ENCODE measurements at places on chromosomes 12 and 14.

GRCh38 chr12:131402781-131403396, 308.0 kb upstream of the SFSWAP start:
- no peak for DNase-seq

GRCh38 chr14:33529787-33530757, 420.8 kb downstream of the EGLN3 start:
- DNase-seq = no peak

DNA sequence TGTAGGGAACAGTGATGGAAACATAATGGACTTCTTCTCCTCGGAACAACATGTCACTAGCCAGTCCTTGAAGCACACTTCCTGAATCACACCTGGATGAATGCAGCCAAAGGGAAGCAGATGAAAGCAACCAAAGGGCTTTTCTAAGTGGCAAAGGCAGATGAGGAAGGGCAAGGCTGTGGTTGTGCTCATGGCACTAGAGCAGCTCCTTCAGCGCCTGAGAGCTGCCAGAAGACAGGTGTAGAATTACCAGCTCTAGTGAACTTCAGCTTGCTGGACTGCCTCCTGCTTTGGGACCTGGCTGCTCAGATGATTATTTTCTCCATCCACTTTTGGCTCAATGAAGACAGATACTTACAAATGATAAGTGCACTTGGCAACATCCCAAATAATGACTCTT, 1372.1 kb upstream of the SEL1L start:
- DNase-seq = no peak

DNA sequence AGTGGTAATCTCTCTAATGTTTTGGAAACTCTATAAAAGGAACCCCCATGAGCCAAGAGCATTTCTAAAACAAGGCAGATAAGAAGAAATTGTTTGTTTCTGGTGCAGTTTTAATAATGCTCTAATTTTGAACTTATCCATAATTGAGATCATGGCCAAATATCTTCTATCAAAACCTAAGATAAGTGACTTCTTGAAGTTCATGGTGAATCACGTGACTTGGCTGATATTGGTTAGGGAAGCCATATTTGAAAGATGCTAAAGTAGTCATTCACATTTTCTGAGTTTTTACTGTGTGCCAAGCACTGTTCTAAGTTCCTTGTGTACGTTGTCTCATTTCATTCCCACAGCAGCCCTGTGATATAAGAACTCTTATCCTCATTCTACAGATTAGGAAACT, 157.9 kb downstream of the KICS2 start:
- no peak for DNase-seq

DNA sequence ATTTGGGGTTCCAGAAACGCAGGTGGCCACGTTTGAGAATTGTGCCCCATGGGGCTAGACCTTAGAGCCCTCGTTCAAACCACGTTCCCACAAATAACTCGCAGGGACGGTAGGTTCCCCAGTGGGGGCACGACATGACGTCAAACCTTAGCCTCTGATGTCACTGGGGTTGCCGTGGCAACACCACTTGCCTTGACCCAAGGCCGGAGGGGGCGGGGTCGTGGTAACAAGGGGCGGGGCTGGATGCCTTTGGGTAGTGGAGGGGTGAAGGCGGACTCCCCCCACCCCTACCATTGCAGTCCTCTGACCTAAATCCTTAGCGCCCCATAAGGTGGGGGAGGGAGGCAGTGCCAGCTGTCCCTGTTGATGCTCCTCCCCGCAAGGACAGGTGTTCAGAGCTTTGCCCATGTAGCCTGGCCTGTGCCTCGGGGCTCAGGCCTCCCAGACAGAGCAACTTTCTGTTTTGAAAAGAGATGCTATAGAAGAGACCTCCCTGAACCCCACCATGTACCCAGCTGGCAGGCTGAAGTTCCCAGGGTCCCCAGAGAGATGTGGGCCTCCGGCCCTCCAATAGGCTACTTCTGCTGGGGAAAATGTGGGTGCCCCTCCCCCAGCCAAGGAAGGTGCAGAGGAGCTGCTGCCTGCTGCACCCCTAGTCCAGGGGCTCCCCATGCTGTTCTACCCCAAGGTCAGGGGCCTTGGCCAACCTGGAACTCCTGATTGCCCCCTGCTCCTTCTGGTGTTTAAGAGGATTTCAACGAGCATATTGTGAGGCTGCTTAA, 1.9 kb downstream of the FAM222A start:
- no peak for DNase-seq

GRCh38 chr14:58484176-58484575, 56.7 kb downstream of the KIAA0586 start:
- DNase-seq = no peak

- DNase-seq = no peak
Observed at GRCh38 chr12:52054833-52055730, 3.8 kb downstream of the NR4A1 start.

GRCh38 chr12:51390457-51390856, 749 bp downstream of the GALNT6 start:
- DNase-seq = no peak

- DNase-seq = no peak
Observed at GRCh38 chr14:106174206-106174605, 647.8 kb downstream of the TMEM121 start.

DNA sequence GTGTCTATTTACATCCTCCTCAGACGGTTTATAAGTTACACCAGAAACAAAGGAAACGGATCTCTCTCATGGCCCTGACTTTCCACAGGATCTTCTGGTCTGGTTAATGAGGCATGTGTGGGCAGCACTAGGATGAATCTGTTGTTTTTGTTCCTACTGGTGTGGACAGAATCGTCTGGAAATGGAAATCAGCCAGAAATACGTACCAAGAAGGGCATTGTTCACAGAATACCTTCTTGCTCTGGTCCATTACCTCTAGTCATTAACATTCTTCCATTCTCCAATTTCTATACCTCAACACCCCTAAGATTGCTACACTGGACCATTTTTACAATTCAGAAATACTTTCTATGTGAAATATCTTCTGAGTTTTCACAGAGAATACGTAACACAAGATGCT, 86.0 kb downstream of the TPH2 start:
- no peak for DNase-seq

GRCh38 chr12:71686658-71687025, 760 bp downstream of the TMEM19 start:
- no peak for DNase-seq

GRCh38 chr12:65500091-65500900, 221.8 kb downstream of the MSRB3 start:
- DNase-seq = no peak

- no peak for DNase-seq
Observed at GRCh38 chr12:103441437-103442181, 54.2 kb downstream of the C12orf42 start.

DNA sequence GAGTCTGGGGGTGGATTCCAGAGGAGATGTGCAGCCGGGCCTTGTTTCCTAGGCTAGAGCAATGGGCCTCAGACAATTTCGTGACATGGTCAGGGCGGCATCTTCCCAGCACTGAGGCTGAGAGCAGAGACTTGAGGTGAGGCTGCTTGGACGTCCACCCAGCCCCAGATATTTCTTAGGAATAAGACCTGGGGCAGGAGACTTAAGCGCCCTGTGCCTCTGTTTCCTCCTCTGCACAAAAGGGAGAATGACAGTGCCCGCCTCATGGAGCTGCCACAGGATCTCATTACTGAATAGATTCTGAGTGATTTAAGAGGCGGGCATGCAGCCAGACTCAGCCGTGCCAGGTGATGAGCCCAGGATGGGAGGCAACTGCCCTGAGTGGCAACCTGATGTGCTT, 297.9 kb upstream of the SFSWAP start:
- no peak for DNase-seq

- DNase-seq = no peak
Observed at GRCh38 chr12:3436461-3437065, 54.4 kb upstream of the PRMT8 start.

- DNase-seq = no peak
Observed at GRCh38 chr12:24922090-24922489, 26.8 kb downstream of the BCAT1 start.

DNA sequence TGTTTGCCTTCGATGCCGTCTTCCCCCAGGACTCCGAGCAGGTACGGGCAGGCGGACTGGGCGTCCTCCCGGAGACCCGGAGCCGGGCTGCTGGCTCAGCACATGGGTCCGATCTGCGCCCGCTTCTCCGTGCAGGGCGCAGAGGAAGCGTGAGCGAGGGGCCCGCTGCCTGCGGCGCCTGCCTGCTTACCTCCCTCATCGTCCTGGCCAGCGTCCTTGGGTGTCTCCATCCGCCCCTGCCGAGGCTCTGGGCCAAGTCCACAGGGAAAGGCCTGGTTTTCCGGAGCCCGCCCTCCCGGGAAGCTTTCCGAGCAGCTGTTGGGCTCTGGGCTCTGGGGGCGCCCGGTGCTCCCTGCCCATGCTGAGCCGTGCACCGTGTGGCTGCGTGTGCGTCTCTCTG, 33.5 kb downstream of the KIF26A start:
- no peak for DNase-seq

GRCh38 chr14:48616931-48617330, 941.5 kb upstream of the MDGA2 start:
- no peak for DNase-seq

DNA sequence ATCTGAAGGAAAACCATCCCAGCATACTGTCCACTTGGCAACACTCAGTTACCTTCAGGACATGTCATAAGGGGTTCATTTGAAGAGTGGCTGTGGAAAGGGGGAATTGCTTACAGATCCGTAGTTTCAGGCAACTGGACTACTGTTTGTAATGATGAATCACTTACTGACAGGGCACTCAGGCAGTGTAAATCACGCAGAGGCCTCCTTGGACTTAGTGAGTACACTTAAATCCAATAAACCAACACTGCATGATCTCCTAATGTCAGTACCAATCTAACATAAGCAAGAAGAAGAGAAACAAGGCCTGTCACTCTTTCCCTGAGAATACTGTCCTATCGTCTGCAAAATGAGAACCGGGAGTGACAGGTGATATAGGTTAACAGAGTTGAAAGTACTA, 104.8 kb downstream of the TRAFD1 start:
- no peak for DNase-seq

GRCh38 chr12:123029550-123029949, 49.1 kb downstream of the ARL6IP4 start:
- no peak for DNase-seq

DNA sequence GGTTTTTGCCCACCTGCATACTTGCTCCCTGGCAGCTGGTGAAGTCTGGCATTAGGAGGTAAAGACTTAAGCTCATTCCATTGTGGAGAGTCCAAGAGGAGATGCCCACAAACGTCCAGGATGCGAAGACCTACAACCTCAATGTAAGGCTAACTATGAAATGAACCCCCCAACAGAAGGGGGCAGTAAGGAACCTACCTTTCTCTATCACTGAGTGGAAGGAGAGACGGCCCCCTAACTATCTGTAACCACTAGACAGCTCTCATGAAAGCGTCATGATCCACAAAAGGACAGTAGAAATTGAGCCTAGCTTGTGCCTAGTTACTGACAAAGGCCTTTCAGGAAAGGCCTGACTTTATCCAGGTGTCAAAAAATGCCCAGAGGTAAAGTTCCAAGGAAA, 55.3 kb downstream of the ZFYVE21 start:
- no peak for DNase-seq

DNA sequence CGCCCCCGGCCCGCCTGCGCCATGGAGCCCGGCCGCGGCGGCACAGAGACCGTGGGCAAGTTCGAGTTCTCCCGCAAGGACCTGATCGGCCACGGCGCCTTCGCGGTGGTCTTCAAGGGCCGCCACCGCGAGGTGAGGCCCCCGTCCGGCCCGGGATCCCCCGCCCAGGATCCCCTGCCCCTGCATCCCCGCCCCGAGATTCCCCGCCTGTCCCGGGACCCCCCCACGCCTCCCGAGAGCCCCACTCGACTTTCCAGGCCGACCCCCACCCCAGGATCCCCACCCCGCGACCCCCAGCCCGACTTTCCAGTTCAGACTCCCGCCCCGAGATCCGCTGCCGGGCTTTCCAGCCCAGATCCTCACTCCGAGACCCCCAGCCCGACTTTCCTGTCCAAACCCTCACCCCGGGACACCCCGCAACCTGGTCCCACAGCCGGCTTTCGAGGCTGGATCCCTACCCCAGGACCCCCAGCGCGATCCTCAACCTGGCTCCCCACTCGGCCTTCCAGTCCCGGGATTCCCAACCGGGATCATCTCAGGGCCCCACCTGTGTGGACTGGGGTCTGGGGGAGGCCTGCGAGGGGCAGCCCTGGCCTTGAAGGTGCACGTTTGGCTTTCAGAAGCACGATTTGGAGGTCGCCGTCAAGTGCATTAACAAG, 688 bp downstream of the ULK1 start:
- DNase-seq = no peak

DNA sequence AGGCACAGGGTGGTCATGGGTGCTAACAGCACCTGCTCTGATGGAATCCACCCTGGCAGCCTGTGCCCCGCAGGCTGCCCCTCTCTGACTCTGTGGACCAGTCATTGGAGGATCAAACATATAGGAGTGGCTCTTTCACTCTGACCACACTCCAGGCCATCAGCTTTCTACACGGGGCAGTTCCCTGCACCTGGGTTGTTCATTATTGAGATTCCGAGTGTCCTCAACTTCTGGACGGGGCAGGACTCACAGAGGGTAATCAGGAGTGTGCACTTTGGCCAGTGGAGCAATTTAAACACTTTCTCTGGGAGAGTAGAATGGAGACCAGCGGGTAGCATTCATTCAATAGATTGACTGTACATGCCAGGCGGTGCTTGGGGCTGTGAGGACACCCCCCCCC, 94.8 kb downstream of the NINJ2 start:
- DNase-seq = no peak

DNA sequence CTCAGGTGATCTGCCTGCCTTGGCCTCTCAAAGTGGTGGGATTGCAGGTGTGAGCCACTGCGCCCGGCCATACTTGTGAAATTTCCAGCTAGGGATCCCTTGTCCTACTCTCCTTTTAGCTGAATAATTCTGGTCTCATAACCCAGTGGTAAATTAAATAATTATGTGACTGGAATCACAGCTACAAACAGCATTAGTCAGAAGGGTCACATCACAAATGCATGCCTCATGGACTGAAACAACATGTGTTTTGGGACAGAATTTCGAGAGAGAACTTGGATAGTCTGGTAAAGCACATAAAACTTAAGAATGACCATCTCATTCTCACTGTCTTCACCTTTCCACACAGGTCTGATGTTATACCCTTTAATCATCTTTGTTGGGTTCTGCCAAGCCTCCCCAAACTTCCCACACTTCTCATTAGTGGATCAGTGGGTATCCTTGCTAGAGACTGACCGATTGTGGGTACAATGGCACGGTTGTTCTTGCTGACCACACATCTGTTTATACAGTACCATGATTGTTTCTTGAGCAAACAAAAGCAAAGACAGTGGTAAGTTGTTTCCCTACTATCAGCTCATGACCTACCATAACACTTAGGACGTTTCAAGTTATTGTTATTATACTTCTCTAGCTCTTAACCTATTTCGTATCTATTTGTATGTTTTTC, 5.1 kb downstream of the GPRC5D start:
- DNase-seq = no peak

DNA sequence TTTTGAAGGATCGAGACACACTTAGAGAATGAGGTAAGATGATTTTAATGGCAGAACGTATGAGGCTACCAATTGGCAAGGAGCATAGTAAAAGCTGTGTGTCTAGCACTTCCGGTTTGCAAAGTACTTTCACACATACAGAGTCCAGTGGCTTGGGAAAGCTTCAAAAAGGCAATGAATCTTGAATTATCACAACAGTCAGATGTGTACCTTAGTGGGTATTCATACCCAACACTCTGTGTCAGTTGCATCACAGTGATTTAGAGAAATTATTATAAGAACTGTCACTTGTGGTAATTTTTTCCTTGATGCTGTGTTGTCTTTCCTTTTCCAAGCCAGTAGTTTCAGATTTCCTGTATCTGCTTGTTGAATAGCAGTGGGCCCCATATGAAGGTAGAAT, 424.1 kb downstream of the PCNX1 start:
- DNase-seq = no peak
